ENCODE measurements at places on chromosomes 2 and 18.

- DNase-seq: no peak
Observed at GRCh38 chr2:191922736-191923651, 76.1 kb upstream of the CAVIN2 start.

- no peak for DNase-seq
Observed at GRCh38 chr2:20998972-20999905, 44.6 kb downstream of the APOB start.

GRCh38 chr2:134976074-134976702, 57.6 kb downstream of the CCNT2 start:
- DNase-seq: no peak

GRCh38 chr18:35019933-35020332, 21.3 kb upstream of the MAPRE2 start:
- no peak for DNase-seq

GRCh38 chr2:28082131-28082530, 191.6 kb downstream of the BABAM2 start:
- DNase-seq: no peak

DNA sequence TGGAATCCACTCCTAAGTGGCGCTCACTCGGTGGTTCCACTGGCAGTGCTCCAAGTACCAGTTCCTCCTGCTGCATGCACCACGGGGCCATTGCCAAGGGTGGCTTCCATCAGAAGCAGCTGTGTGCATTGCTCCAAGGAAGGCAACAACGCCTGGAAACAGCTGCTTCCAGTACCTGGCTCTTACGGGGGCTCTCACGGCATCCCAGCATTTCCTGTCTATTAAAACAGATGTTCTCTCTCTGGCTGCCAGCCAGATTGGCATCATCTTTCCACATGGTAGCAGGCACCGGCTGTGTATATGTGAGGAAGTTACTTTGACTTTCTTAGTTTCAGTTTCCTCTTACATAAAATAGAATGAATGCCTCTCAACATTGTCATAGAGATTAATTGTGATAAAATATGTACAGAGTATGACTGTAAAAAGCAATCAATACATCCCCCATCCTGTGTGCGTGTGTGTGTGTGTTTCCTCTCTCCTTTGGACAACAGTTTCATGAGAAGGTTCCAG, 84.9 kb downstream of the CMPK2 start:
- no peak for DNase-seq
